ENCODE measurements at places on chromosomes 5 and 9. TPM values are rescaled to one million over a fixed set of nuclear protein-coding genes. Genes with fewer than 3 reads are reported as not detected.

DNA sequence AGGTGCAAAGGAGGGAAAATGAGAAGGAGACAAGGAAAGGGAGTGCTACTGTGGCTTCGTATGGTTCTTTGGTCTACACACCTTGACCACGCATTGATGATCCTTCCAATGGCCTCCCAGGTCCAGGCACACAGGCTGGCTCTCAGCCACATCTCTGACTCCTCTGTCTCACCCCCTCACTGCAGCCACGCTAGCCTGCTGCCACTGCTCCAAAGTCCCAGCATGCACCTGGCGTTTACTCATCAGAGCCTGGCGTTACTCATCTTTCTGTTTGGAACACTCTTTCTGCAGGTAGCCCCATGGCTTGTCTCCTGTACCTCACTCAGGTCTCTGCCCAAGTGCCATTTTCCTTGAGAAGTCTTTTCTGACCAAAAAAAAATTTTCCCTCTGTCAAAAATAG lies 195.5 kb downstream of the SNCAIP start:
- no peak overlapping the region for H3K4me3 ChIP-seq
- no peaks in the 10 kb centered on the region for H3K36me3 ChIP-seq
- H3K27ac ChIP-seq: no peak overlapping the region
- H3K27me3 ChIP-seq: no peaks in the 10 kb centered on the region
- no peak for DNase-seq

DNA sequence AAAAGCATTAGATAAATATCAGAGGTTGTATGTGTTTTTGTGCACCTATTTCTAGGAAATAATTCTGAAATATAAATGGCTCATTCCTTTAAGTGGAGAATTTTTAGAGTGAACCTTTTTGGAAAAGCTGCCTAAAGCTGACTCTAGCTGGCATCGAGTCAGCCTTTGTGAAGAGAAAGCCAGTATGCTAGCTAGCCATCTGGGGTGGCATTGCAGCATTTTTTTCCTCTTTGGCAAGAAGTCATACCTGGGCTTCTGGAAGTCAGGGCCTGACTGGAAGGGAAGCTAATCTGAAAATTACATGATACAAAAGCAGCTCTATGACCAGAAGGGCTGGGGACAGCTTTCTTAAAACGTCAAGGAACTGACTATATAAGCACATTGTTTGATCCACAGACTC lies 19.7 kb downstream of the ANP32B start:
- DNase-seq: no peak
- no peak overlapping the region for H3K27ac ChIP-seq
- peaks cover 26% of the 10 kb centered on the region for H3K36me3 ChIP-seq
- H3K4me3 ChIP-seq: no peak overlapping the region
- no peaks in the 10 kb centered on the region for H3K27me3 ChIP-seq

GRCh38 chr9:128555180-128555721 lies 2.9 kb downstream of the SPTAN1 start:
- H3K4me1 ChIP-seq: peaks cover 27% of the 10 kb centered on the region
- H3K27ac ChIP-seq: no peak overlapping the region
- H3K4me3 ChIP-seq: no peak overlapping the region

DNA sequence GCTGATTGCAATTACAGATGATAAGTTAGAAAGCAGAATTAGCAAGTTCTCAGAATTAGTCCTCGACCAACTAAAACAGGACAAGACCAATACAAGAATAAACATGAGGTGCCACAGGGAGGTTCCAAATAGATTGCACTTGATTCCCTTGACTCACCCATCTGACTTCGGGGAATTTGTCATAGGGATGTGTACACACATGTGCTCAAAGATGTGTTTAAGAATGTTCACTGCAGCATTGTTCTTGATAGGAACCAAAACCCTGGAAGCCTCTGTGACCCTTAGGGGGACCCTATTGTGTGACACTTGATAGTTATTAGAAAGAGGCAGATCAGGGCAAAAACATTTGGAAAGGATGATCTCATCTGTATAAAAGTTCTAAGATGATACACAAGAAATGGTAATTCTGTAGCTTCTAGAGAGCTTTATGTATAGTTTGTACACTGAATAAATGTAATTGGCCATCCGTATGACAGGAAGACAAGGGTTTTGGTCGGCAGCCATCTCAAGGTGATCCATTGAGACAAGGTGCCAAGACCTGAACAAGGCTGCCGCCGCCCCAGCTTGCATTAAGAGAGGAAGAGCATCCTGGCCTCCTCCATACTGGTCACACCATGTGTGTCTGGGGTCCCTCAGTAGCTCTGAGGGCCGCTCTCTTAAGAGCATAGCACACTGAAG lies 48.2 kb upstream of the GARNL3 start:
- no peak overlapping the region for H3K27ac ChIP-seq
- no peaks in the 10 kb centered on the region for H3K36me3 ChIP-seq
- H3K27me3 ChIP-seq: peaks cover 8% of the 10 kb centered on the region
- peaks cover 5% of the 10 kb centered on the region for H3K4me1 ChIP-seq
- DNase-seq: no peak

- H3K4me3 ChIP-seq: no peak overlapping the region
- DNase-seq: no peak
- H3K27me3 ChIP-seq: no peaks in the 10 kb centered on the region
- H3K36me3 ChIP-seq: no peaks in the 10 kb centered on the region
- H3K4me1 ChIP-seq: peaks cover 11% of the 10 kb centered on the region
Observed at GRCh38 chr5:59296317-59297264, 596.9 kb downstream of the PDE4D start.

DNA sequence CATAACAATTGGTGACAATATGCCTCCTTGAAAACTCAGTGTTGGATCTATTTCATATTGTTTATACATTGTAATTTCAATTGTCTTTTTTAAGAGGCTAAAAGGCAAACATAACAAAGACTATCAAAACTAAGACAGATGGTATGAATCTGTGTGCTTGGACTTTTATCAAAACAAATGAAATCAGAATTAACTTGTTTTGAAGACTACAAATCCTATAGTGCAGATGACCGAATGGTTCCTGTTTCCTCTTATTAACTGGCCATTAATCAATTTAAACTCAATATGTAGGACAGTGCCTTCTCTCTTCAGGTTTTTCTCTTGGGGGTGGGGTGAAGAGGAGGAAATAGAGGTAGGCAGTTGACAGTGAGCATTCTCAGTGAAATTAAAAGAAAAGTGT lies 366.9 kb upstream of the GRAMD2B start:
- peaks cover 32% of the 10 kb centered on the region for H3K4me1 ChIP-seq
- peak overlapping the region; percentile 42 for H3K27ac ChIP-seq
- H3K36me3 ChIP-seq: peaks cover 6% of the 10 kb centered on the region
- no peaks in the 10 kb centered on the region for H3K27me3 ChIP-seq
- no peak for DNase-seq

DNA sequence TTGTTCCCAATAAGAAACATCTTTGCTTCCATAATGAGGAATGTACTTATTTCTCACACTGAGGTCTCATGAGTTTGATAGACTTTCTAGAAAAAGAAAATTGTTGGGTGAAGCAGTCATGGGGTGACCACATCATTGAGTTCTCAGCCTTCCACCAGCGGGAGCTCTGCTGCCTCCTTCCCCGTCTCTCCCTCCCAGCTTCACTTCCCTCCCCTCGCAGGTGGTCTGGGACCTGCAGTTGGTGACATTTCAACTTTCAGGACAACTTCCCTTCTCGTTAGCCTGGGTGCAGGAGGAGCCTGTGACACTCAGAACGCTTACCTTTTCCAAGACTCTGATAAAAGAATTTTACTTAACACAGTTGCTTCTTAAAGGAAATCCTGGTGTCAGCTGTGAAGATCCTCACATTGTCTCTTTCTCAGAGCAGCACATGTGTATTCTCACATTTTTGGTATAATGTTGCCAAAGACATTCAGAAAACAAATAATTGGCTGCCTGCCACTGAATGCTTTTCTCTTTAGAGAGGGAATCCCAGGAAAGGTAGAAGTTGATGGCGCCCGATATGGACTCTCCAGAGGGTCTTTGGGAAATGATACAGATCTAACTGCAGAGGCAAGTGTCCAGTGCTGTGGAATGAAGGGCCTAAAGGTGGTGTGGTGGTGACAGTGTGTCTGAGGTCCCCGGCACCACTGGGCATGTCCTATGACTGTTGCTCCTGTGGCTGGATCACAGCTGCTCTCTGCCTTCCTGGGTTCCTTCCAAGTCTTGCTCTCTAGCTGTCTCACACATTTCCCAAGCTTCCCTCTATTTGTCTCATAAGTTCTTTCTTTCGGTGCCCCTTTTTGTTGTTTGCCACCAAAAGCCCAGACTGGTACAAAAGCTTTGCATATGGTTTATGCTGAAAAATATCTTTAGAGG lies 238.1 kb downstream of the GAS1 start:
- no peaks in the 10 kb centered on the region for H3K36me3 ChIP-seq
- no peak overlapping the region for H3K4me3 ChIP-seq
- peaks cover 13% of the 10 kb centered on the region for H3K27me3 ChIP-seq
- no peak for DNase-seq
- no peak overlapping the region for H3K27ac ChIP-seq

DNA sequence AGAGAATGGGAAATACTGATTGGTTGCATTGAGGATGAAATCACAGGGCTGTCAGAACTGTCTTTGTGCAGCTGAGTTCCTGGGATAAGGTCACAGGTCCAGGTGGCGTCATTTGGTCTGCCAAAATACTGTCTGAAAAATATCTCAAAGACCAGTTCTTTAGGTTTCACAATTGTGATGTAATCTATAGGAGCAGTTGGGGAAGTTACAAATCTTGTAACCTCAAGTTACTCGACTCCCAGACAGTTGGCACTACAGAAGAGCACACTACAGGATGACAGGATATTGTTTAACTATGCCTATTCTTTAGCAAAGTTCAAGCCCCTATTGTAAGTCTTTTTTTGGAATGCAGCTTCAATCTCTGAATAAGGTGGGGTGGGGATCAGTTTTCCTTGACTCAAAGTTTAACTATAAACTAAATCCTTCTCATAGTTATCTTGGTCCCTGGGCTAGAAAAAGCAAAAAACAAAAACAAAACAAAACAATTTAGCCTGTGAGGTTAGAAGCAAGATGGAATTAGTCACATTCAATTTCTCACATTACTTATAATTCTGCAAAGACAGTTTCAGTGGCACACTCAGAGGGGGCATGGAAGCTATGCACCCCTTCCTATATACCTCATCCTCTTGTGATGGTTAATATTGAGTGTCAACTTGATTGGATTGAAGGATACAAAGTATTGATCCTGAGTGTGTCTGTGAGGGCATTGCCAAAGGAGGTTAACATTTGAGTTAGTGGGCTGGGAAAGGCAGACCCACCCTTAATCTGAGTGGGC lies 276.0 kb downstream of the AUH start:
- no peak overlapping the region for H3K27ac ChIP-seq
- H3K27me3 ChIP-seq: no peaks in the 10 kb centered on the region
- DNase-seq: no peak
- no peaks in the 10 kb centered on the region for H3K36me3 ChIP-seq
- peaks cover 2% of the 10 kb centered on the region for H3K4me1 ChIP-seq

DNA sequence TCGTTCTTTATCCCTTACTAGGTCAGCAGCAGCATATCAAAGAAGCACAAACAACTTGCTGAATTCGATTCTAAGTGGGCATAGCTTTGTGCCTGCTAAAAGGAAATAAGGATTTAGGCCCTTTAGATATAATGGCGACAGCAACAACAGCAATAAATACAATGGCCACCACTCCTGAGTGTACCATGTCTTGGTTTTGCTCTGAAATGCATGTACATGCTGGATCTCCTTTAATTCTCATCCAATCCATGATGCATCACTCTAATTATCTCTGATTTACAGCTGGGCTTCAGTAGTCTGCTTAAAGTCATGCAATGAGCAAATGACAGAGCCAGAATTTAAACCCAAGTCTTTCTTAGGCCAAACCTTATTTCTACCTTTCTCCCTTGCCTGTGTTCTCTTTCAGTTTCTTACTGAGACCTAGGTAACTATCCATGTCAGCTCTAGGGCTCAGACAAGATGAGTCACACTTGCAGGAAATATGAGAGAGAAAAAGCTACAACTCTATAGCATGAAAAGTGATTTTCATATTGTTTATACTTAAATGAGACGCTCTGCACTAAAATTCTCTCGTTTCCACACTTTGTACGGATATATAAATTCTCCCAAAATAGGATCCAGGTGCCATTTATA lies 111.8 kb downstream of the HMHB1 start:
- H3K36me3 ChIP-seq: no peaks in the 10 kb centered on the region
- DNase-seq: no peak
- no peak overlapping the region for H3K4me3 ChIP-seq
- no peaks in the 10 kb centered on the region for H3K4me1 ChIP-seq
- no peak overlapping the region for H3K27ac ChIP-seq

DNA sequence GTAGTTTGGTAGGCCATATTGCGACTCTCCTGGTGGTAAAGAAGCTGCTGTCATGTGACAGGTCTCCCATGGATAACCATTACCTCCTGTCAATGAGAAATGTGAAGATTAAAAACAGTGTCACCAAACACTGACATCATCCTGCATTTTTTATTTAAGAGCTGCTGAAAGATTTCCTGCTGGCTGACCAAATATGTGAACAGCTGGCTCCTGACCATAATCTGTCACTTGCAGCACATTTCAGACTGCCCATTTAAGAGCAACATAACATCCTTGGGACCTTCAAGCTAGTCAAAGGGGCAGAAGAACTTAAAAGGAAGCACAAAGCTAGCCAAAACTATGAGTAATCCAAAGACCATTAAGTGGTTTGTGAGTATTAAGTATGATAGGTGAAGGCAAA lies 288.0 kb downstream of the IZUMO3 start:
- H3K36me3 ChIP-seq: no peaks in the 10 kb centered on the region
- H3K27ac ChIP-seq: no peak overlapping the region
- H3K27me3 ChIP-seq: no peaks in the 10 kb centered on the region
- DNase-seq: no peak

- no peak for DNase-seq
- H3K4me3 ChIP-seq: no peak overlapping the region
- no peaks in the 10 kb centered on the region for H3K27me3 ChIP-seq
- H3K4me1 ChIP-seq: no peaks in the 10 kb centered on the region
- no peak overlapping the region for H3K27ac ChIP-seq
- no peaks in the 10 kb centered on the region for H3K36me3 ChIP-seq
Observed at GRCh38 chr9:32011049-32011448, 373.4 kb upstream of the ACO1 start.

GRCh38 chr9:136231478-136232297 lies 13.9 kb downstream of the QSOX2 start:
- peaks cover 9% of the 10 kb centered on the region for H3K36me3 ChIP-seq
- no peaks in the 10 kb centered on the region for H3K27me3 ChIP-seq
- peaks cover 3% of the 10 kb centered on the region for H3K4me1 ChIP-seq
- no peak overlapping the region for H3K4me3 ChIP-seq
- no peak overlapping the region for H3K27ac ChIP-seq

- no peak overlapping the region for H3K4me3 ChIP-seq
- H3K36me3 ChIP-seq: no peaks in the 10 kb centered on the region
- H3K27ac ChIP-seq: no peak overlapping the region
Observed at GRCh38 chr5:170483701-170484458, 19.9 kb upstream of the KCNIP1 start.

Gene UQCRQ
- total RNA-seq: 275 TPM

Gene PITX1
- total RNA-seq: 16.2 TPM

Gene STING1
- not detected for total RNA-seq

Gene DND1
- 3.1 TPM for total RNA-seq

Gene RNF145
- total RNA-seq: 62.7 TPM

Gene STX17
- total RNA-seq: 42.4 TPM

Gene ZFP2
- 4.9 TPM for total RNA-seq

Gene DMRT3
- total RNA-seq: 0.53 TPM

Gene CNOT8
- 55.4 TPM for total RNA-seq

Gene POLR3G
- 2.1 TPM for total RNA-seq

Gene PDCD1LG2
- total RNA-seq: not detected

Gene ROR2
- total RNA-seq: 23.6 TPM

Gene DRD1
- not detected for total RNA-seq

Gene LPAR1
- 16.2 TPM for total RNA-seq

Gene HAVCR1
- 1.2 TPM for total RNA-seq

Measured in progenitor cell of endocrine pancreas (in vitro differentiated cells).